Neural crest cell (in vitro differentiated cells): ENCODE measurements at places on chromosomes 7 and 10. TPM values are rescaled to one million over a fixed set of nuclear protein-coding genes. Genes with fewer than 3 reads are reported as not detected.

Gene DGKB
- total RNA-seq: 0.72 and 0.98 TPM in 2 replicates

Gene IL15RA
- not detected in 2 replicates for total RNA-seq

- no peak for DNase-seq
Measured at GRCh38 chr10:32961895-32962369, 3.9 kb upstream of the ITGB1 start.

- DNase-seq: no peak
Measured at GRCh38 chr7:3246127-3246526, 54.9 kb upstream of the SDK1 start.

DNA sequence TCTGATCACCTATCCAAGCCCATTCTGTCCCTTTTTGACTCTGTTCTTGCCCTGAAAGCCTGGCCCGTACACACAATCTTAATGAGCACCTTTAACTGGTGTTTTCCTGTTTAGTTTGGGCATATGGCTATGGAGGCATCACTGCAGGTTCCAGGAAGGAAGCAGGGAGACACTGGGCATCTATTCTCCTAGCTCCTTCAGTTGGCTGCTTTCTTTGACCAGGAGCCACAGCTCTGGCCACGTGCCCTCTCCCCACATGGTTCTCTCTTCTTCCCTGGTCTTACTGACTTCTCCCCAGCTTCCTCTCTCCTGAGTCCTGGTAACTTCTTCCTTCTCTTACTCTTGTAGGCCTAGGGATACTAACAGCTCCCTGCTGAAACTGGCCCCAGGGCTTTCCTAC, 144.4 kb downstream of the CREB5 start:
- no peak for DNase-seq

GRCh38 chr7:130901209-130901783, 167.3 kb upstream of the KLF14 start:
- no peak for DNase-seq
